ENCODE measurements at places on chromosomes 3 and 15. TPM values are rescaled to one million over a fixed set of nuclear protein-coding genes. Genes with fewer than 3 reads are reported as not detected.
A peak's percentile ranks its signal among the peaks of the same experiment; 100 is the strongest.

GRCh38 chr3:47836986-47837385, 34.0 kb downstream of the DHX30 start:
- DNase-seq: no peak

- no peak for DNase-seq
Observed at GRCh38 chr3:184812662-184813042, 686 bp downstream of the VPS8 start.

DNA sequence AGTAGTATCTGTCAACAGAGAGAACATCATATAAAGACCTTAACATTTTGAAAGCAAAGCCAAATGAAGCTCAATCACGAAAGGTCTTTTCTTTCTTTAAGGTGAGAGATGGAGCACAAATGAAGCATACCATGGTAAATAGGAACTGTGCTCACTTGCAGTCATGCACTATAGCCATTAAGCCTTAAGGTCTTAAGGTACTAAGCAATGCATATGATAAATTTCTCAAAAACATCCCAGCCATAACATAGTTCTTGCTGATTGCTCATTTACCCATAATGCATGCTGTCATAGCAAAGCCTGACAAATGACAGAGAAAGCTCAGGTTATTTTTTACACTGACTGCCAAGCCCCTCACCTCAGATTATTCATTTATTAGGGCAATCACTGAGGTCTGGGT, 214.5 kb downstream of the MECOM start:
- DNase-seq: no peak

DNA sequence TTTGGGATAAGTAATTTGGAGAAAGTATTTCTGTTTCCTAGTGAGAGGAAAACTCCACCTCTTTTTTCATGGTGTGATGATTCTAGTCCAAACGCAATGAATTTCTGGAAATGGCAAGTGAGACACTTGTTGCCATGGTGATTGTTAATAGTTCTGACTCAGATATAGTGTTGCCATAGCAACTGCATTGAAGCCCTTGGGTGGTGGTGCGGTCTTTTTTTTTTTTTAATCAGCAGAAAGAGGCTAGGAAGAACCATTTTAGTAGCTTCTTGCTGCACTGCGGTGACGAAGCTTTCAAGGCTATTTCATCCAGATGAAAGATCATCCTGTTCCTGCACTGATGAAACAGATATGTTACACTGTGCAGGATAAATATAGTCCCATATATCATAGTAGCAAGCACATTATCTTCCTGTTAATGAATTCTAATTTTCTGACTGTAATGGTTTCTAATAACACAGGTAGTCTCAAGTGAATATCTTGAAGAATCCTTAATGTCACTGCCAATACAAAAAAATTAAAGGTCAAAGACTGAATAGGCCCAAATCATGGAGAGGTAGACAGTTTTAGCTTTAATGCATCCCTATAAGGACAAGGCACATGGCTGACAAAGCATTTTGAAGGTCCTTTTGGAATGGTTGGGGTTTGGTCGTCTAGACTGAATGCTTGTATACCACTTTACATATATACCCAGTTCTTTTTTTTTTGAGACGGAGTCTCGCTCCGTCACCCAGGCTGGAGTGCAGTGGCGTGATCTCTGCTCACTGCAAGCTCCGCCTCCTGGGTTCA, 125.1 kb upstream of the ZBTB20 start:
- no peak for DNase-seq

DNA sequence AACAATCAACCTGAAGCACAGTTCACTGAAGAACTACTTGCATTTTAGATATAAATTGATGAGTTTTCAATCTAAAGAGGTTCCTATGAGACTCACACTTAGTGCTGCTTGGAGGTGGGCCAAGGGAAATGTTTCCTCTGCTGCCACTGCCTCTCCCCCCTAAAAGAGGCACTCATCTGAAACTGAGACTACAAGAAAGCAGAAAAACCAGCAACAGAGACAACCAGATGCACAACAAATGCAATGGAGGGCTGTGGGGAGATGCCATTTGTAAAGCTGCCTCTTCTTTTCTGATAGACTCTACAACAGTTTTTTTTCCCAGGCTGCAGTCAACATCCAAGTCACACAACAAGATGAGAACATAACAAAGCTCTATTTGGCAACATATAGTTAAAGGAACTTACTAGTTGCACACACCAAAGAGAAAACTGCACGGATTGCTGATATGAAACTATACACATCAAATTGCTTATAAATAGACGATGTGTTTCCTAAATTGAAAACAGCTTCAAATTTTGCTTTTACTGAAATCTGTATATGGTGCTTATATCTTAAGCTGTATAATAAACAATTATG, 11.0 kb downstream of the TSPAN3 start:
- DNase-seq: no peak

DNA sequence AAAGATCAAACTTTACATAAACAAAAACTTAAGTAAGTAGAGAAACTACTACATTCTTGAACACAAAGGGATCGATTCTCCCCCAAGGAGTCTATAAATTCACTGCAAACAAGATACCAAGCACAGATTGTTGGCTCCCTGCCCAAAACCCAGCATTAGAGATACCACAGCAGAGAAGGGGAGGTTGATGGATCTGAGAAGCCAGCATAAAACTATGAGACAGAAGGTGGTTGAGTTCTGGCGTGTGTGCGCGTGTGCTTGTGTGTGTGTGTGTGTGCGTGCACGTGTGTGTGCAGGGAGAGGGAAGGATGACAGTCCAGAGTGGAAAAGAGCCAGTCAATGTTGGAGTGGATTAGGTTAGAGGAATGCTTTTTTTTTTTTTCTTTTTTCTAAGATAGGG, 143.2 kb upstream of the PRR20G start:
- no peak for DNase-seq

- no peak for DNase-seq
Observed at GRCh38 chr3:139928708-139929505, 6.1 kb upstream of the CLSTN2 start.

- DNase-seq: no peak
Observed at GRCh38 chr3:65561617-65562016, 477.1 kb downstream of the MAGI1 start.

The FETUB gene
- not detected for total RNA-seq

GRCh38 chr15:39299486-39300267, 281.2 kb upstream of the THBS1 start:
- no peak for DNase-seq

The CFAP100 gene
- total RNA-seq: 1.5 TPM

DNA sequence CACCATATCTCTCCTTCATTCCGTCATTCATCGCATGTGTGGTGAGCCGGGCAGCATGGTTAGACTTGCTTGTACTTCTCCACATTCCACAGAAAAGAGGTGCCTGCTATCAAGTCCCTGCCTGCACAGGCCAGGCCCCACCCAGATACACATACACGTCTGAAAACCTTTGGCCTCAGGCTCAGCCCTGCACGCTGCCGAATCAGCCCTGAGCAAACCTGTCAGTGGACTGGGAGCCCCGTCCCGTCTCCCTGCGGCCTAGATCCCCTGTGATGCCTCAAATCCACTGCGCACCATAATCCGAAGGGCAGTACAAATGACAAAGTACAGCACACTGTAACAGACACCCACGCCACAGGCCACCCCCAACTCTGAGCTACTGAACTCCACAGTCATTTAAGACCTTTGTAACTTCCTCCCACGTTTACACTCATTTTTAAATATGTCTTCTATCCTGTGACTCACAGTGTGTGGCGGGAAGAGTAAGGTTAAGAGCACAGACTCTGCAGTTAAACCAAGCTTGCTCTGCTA, 67.1 kb downstream of the MB21D2 start:
- DNase-seq: no peak

- DNase-seq: no peak
Observed at GRCh38 chr3:143793971-143794370, 54.3 kb downstream of the SLC9A9 start.

The GAP43 gene
- 6.0 TPM for total RNA-seq

DNA sequence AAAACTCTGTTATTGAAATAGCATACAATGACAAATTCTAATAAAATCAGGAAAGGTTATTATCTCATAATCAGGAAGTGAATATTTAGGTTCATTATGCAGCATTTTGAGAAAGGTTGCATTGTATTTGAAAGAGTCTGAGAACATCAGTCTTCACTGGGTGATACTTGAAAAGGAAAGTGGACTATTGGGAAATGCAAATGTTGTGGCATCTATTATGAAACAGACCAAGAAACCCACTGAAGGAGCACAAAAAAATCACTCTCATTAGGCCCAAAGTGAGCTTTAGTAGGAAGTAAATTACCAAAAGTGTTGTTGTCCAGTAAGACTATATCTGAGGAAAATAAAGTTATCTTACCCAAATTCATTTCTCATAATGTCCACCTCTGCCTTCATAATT, 90.8 kb downstream of the ZPLD1 start:
- no peak for DNase-seq

- DNase-seq: no peak
Observed at GRCh38 chr3:187770224-187770623, 25.0 kb upstream of the BCL6 start.

- no peak for DNase-seq
Observed at GRCh38 chr3:13822042-13822441, 57.8 kb downstream of the WNT7A start.

DNA sequence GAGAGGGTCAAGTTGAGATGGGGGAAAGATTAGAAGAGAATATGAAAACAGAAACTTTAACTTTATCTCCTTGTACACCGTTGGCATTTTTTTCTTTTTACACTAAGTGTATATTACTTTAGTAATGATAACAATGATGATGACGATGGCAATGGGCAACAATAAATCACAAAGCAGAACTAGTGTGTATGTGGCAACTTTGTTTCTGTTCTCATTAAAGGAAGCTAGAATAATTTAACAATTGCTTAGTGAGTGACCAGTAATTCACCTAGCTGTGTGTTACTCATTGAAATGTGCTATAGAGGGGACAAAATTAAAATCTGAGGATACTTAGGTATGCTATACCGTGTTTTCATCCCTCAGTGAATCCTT, 318.5 kb upstream of the TBL1XR1 start:
- no peak for DNase-seq

The ZIC4 gene
- total RNA-seq: 0.62 TPM

DNA sequence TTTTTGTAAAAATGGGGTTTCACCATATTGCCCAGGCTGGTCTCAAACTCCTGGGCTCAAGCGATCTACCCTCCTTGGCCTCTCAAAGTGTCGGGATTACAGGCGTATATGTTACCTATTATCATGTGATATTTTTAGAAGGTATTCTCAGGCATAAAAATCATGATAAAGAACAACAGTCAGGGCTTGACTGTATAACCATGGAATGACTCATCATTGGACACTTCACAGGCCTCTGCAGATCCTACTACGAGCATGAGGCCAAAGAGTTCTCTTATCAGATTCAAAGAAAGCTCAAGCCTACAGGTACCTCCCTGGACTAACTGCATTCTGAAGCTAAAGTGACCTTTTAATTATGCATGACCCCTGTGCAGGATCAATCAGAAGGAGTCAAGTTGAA, 91.7 kb upstream of the PRICKLE2 start:
- DNase-seq: no peak

DNA sequence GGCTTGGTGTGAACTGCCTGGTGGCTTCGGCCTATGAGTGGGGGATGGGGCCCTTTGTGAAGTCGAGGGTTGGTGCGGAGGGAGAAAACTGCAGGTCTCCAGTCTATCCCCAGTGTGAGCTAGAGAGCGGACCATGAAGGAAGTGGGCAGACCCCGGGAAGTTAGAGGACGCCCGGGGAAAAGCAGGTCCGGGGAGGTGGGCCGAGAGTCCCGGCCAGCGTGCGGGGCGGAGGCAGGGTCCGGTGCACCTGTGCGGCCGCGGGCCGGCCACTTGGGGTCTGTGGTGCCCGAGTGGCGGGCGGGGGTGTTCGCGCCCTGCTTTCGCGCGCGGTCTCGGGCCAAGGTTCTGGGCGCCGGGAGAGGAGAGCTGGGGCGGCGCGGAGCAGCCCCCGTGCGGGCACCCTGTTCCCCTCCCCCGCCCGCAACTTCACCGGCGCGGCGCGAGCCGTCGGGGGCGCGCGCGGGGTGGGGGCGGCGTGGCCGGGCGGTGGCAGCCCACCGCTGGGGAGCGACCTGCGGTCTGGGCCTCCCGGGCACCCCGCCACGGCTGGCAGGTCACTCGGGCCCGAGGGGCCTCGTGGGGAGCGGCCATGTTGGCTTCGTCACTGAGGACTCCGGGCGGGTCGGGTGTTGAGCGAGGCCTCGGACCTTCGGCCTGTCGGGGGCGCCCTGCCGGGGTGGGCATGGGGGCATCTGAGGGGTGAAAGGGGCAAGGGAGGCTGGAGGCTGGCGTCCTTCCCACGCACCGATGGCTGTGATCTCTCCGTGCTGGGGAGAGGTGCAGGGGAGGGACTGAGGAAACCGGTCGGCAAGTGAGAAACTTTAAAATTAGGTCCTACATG, 4.8 kb downstream of the UBE2E1 start:
- peak; percentile 77 for DNase-seq

- no peak for DNase-seq
Observed at GRCh38 chr3:143011705-143012104, 10.3 kb downstream of the U2SURP start.

GRCh38 chr15:52559575-52559974, 9.3 kb downstream of the ARPP19 start:
- no peak for DNase-seq

All from sciatic nerve (tissue), 2 donors.